ENCODE measurements at places on chromosomes 5 and 9.

DNA sequence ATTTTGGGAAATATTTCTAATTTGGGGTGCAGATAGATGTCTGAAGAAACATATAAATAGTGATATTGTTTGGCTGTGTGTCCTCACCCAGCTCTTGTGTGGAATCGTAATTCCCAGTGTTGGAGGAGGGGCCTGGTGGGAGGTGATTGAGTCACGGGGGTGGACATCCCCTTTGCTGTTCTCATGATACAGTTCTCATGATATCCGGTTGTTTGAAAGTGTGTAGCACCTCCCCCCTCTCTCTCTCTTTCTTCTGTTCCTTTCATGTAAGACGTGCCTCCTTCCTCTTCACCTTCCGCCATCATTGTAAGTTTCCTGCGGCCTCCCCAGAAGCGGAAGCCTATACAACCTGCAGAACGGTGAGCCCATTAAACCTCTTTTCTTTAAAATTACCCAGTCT, 11.4 kb upstream of the ADAMTS16 start:
- DNase-seq: no peak

GRCh38 chr5:133361922-133362321, 250.4 kb downstream of the FSTL4 start:
- no peak for DNase-seq

GRCh38 chr5:91288118-91288916, 94.8 kb downstream of the ARRDC3 start:
- no peak for DNase-seq

DNA sequence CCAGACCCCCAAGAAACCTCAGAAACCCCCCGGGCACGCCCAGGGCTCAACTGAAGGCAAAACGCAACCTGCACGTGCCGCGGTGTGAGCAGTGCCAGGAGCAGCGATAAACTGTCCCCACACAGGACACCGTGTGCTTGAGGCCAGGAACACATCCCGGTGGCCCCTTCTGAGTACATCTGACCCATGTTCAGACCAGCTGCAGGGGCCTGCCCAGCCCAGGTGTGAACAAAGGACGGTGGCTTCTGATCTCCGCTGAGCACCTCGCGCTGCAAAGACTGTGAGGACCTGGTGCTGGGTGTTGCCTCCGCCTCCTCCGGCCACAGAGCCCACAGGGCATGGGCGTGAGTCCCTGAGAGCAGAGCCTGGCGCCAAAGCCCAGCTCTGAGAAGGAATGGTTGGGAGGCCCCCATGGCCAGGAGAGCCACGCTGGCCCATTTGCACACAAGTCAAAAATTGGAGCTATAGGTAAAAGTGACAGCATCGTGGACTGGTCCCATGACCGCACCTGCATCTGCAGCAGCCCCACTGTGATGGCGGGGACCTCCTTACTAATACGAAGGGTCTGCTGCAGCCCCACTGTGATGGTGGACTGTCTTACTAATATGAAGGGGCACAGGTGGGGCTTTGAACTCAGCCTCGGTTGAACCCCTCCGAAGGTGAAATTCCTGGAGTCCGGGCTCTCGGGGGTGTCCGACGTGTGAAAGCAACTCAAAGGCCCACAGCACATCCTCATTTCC, 31.5 kb downstream of the NDUFS6 start:
- no peak for DNase-seq

DNA sequence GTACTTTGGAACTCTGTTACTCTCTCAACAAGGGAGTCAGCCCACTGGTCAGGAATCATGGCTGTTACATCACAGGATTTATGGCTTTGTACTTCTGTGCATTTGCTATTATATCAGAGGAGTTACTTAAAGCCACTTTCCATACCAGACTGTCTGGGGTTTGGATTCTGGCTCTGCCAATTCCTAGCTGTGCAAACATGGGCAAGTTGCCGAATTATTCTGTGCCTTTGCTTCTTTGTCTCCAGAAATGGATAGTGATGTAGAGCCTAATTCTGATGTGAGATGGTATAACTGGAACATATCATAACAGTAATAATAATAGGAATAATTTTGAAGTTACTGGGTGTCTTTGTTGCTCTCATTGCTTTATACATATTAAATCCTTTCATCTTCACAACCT, 1047.3 kb upstream of the SEMA6A start:
- DNase-seq: no peak

DNA sequence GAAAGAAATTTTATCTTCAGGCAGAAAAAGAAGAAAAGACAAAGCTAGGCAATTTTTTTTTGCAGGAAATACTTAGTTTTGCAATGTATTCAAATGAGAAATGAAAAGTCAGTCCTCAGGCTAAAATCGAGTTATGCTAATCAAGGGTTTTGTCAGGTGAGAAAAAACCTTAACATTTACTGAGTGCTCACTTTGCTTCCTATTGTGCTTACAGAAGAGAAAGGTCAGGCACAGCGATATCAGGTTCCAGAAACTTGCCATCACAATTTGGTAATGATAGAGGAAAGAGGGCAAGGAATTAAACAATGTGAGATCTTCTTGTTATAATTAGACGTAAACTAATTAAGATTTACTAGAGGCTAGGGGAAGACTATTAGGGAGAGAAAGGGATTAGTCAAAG, 431.7 kb upstream of the CTNND2 start:
- no peak for DNase-seq

DNA sequence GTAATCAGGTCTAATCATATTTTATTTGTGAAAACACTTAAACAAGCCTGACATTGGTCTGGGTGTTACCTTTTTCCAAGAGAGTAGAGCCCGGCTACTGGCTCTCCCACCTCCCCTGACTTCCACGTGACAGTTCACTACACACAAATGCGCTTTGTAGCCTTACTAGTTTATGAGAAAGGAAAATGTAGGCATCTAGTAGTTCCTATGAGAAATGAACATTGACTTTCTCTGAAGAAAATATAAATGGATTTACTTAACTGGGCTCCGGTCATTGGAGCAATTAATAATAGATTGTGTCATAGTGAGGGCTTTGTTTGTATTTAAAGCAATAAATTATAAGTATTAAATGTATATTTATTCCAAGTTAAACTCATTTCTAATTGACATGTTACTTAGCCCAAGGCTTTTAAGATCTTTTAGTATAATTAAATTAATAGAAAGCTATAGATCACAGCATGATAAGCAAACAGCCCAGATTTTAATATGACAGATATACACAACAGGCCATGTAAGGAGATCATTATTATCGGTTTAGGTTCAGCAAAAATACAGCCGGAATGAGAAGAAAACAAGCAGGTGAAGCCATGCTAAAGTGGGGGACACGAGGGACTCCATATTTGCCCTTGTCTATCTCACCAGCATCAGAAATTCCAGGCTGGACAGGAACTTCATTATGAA, 756.5 kb upstream of the ADAMTS16 start:
- DNase-seq: no peak

DNA sequence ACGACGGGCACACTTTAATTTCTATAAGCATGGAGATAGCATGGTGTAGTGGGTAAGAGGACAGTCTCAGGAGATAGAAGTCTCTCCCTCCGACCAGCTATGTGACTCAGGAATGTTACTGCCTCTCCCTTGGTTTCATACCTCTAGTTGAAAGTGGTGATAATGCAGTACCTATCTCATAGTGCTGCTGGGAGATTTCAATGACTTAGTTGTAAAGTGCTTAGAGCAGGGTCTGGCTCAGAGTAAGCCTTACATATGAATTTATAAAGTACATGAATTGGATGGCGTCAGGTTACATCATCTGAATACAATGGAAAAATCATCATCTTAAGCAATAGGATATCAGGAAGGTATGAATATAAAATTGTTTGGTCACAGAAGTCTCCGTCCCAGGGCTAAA, 952.8 kb upstream of the EDIL3 start:
- DNase-seq: no peak

DNA sequence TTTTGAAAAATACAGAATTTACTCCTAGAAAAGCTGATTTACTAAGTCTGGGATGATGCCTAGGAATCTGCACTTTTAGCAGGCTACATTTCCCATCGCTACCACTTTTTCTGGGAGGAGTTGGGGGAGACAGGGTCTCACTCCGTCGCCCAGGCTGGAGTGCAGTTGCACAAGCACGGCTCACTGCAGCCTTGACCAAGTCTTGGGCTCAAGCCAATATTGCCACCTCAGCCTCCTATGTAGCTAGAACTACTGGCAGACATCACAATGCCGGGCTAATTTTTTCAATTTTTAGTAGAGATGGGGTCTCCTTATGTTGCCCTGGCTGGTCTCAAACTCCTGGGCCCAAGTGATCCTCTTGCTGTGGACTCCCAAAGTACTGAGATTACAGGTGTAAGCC, 85.9 kb downstream of the NR6A1 start:
- no peak for DNase-seq

DNA sequence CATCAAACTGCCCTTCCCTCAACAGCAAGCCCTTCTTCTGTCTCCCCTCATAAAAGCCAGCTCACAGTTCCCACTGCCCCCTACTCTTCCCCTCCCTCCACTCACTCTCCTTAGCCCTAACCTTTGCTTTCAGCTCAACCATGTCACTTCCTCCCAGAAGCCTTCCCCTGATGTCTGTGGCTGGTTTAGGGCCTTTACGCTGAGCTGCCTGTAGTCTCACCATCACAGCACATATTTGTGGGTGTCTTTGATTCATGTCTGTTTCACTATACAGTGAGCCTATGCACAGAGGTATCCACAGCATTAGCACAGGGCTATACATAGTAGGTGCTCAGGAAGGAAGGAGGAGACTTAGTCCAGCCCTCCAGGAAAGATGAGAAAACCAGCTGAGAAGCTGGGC, 34.7 kb downstream of the C9orf50 start:
- DNase-seq: peak; percentile 49

GRCh38 chr5:139739150-139739974, 56.2 kb upstream of the PSD2 start:
- DNase-seq: no peak

- no peak for DNase-seq
These were observed 1038.6 kb upstream of the DMAC1 start for GRCh38 chr9:8838136-8838535.

GRCh38 chr9:71824257-71824656, 55.9 kb upstream of the CEMIP2 start:
- DNase-seq: no peak

DNA sequence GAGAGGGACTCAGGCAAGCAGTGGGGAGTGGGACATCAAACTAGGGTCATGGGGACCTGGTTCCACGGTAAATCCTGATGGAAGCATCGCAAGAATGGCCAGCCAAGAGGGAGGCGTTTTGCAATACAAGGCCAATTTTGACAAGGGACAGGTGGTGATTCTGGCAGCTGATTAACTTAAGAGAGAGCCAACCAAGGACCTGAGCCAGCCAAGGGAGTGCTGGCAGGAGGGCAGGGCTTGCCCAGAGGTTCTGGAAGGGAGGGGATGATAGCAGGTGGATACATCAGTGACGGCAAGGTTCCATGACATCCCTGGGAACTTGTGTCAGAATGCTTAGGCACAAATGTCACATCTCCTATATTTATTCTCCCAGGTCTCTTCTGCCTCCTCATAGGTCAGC, 32.8 kb upstream of the PUM3 start:
- no peak for DNase-seq

GRCh38 chr9:14451949-14452348, 138.0 kb upstream of the NFIB start:
- no peak for DNase-seq

GRCh38 chr9:114047717-114048116, 30.4 kb downstream of the AMBP start:
- DNase-seq: no peak

- DNase-seq: no peak
These were observed 147.6 kb downstream of the AUH start for GRCh38 chr9:91214086-91214485.

GRCh38 chr9:110252509-110253139, 3.7 kb downstream of the TXN start:
- DNase-seq: no peak

GRCh38 chr9:98226957-98227356, 28.5 kb downstream of the TBC1D2 start:
- DNase-seq: no peak

DNA sequence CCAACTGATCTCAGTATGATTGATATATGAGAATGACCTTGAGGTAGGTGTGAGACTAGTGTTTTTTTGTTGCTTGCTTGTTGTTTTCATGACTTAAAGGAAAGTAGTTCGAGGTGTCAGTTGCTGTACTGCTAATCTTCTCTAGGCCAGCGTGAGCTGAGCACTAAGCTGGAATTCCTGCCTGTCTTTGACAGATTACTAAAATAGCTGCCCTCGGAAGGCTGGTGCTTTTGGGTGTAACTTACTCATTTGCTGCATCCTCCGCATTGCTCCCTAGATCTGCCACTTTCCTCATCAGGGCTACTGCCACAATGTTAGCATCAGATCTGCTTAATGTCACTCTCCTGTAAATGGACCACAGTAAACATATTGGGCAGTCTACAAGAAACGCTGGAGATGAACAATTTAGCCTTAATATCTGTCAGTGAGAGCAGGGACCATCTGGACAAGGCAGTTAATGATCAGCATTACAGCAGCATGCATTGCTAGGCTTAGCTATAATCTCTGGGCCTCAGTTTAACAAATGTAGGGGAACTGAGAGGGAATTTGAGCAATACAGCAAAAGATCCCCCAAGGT, 106.6 kb upstream of the CDH6 start:
- no peak for DNase-seq

DNA sequence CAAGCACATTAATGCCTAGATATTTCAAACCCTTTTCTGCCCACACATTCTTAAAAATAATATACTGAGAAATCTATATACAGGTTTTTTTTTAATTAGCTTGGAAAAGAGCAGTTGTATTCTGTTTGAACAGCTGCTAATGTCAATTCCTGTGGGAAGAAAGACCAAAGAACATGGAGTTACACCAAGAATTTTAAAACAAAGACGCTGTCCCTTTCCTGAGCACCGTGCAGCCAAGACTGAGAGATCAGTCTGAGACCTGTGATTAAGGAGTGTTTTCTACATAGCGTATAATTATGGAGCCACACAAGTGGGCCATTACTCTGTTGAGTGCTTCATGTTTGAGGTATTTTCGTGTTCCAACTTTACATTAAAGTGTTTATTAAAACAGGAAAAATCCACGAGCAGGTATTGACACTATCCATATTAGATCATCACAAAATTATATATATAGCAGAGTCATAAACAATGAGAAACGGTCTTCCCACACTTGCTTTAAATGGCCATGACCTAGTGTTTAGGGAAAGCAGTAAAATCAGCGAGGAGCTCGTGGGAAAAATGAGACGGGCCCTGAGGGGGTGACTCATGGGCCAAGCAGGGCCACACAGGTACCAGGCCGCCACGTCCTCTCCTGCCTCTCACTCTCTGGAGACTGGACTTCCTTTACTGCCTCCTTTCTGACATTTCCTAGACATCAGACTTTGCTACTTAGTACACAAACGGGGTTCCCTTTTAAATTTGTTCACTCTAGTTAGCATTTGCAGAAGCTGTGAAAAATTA, 153.1 kb upstream of the OTULINL start:
- DNase-seq: no peak

GRCh38 chr5:19728571-19728970, 259.4 kb downstream of the CDH18 start:
- no peak for DNase-seq

DNA sequence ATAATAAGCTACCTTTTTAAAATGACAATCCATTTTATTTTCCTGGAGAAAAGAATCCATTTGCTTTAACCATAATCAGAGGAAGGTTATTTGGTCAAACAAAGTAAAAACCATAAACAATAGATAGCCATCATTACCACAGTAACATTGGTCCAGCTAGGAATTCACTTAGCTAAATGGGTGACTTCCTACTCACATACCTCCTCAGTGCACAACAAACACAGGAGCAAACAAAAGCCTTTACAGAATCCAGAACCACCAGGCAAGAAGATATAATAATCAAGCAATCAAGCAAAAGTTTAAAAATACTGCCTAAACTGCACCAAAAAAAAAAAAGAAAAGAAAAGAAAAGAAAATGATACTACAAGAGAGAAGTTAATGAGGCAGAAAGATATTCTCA, 949 bp upstream of the IFNK start:
- no peak for DNase-seq
